ENCODE measurements at places on chromosomes 16 and 17.

- no peak for DNase-seq
Observed at GRCh38 chr17:50147841-50148225, 2.6 kb downstream of the PPP1R9B start.

DNA sequence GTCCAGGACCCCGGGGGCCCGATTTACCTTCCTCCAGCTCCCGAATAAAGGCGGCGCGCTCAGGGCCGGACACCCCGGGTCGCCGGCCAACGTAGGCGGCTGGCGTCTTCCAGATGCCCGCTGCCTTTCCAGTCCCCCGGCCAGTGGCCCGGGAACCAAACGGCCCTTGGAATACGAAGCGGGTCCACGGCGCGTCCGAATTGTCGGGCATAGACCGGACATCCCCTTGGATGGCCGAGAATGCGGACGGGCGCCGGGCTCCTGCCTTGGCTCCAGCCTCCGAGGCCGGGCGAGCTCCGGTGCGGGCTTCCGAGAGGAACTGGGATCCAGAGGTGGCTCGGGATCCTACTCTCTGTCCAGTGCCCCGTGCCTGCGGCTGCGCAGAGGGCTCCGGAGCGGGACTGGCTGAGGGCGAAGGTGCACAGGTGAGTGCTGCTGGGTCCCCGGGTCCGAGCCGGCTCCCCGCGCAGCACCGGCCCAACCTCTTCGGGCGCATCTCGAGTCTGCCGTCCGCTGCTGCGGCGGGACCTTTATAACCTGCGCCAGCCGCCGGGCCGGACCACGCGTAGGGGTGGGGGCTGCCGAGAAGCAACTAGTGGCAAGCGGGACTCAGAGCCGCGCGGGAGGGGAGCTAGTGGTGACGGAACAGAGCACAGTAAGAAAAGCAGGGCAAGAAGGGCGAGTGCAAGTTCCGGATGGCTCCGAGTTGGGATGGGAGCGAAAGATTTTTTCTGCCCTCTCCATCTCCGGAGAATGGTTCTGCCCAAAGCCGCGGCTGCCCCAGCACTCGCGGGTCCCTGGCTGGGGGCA lies at the start of gene HAP1:
TSS of gene HAP1 (minus strand) at position 505 of the 810 bp plus-strand sequence. CDS start at position 496, 9 bp downstream.
- no peak for DNase-seq

DNA sequence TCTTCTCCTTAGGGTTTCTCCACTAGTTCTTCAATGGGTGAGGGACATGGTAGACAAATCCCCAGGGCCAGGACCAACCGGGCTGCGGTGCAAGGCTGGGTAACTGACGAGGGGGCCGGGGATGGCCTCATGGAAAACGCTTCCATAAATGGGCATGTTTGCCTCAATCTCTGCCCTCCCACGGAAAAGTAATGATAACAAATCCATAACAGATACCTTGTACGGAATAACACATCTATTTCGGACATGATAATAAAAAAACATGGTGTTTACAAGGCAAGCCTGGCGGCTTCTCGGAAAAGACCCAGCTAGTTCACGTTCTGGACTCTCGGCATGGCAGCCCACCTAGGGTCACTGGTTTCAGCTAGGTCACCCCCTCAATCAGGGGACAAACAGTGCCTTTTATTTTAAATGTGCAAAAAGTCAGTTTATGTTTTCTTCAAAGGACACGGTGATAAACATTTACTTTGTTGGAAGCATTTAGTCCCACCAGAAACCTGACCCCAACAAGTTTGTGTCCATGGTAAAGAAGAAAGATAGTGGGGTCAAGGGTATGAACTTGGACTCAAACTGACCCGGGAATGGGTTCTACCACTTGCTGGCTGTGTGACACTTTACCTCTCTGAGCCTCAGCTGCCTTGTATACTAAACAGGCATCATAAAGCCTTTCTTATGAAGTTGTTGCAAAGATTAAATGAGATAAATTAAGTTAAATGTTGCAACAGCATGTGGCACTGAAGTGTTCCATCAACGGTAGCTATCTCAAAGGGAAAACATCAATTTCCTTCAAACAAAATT lies 1.7 kb downstream of the MYH11 start:
- DNase-seq = no peak

DNA sequence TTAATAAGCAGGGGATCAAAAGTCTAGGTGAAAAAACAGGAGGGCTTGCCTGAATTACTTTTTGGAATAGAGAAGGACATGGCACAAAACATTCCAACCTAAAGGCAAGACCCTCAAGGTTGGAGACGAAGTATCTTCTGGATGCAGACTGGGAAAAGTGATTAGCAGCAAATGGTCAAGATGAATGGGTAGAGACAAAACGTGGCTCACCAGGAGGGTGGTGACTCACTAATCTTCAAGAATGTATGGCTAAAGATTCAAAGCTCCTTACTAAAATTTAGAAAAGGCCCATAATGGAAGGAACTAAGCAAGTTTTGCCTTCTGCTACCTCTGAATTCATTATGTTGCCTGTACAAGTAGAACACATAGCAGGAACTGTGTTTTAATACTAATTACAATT lies 469.5 kb upstream of the RBFOX1 start:
- no peak for DNase-seq

GRCh38 chr16:68921637-68922036 lies 78.3 kb downstream of the TANGO6 start:
- no peak for DNase-seq

DNA sequence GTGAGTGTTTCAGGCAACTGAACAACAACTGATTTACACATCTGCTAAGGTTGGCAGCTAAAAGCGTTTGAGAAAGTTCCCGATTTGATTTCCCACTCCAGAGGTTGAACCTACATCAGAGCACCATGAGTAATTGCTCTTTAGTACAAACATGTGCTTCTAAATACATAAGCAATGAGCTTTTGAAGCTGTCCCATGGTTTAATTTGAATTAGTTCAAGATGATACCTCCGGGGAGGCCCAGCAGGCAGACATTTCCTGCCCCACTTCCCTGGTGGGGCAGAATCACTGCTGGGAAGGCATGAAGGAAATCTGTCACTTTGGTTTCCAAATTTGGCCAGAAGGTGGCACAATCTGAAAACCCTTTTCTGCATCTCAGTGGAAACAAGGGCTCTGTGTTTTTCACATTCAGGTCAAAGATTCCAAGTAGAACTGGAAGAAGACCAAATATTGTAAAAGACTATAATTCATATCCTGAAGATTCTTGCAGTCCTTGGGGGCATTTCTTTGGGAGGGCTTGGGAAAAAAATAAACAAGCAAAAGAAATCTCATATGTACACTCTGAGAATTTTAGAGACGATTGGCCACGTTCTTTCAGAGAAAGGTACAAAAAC lies 176.2 kb upstream of the FAM20A start:
- no peak for DNase-seq

- DNase-seq = no peak
Observed at GRCh38 chr17:50721194-50722010, 2.0 kb downstream of the LUC7L3 start.

GRCh38 chr16:35411156-35411555 lies 1951.7 kb downstream of the TP53TG3F start:
- DNase-seq = no peak

DNA sequence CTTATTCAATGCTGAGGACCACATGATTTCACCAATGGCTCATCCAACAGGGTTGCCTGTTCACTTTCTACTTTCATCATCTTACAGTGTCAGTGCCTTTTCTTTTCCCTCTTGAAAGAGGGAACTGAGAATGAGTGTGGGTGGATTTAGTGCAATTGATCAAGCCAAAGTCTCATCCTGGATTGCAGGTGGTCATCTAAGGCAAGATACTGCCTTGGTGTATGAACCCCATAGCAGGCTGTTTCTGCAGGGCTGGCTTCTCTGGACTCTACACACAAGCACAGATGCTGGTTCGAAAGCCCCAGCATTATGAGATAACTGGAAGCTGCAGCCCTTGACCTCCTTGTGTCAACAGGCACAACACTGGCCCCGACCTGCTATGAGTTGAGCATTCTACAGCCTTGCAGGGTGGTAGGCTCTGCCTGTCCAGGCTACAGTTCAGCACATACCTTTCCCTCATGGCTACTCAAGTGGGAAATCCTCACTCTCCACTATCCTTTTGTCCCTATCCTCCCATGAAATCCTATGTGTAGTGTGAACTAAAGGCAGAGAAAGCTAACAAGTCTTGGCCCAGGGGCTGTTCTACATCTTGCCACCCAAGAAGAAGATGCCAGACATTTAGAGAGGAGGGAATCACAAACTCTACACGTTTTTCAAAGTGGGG lies 358.7 kb downstream of the SLC39A11 start:
- DNase-seq = no peak

DNA sequence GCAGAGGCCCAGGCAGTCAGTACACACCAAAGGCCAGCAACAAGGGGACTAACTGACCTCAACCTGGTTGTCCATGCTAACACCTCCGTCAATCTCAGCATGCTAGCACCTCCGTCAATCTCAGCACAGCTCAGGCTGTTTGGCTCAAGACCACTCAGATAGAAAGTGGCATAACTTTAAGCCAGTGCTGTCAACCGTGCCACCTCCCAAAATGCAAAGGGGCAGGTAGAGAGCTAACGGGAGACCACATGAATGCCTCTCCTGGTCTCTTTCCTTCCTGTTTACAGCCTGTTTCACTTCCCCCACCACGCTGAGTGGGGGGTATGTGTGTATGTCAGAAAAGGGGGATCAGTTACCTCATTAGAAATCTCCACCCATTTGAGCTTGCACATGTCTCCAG lies 3.3 kb downstream of the UBTF start:
- DNase-seq = no peak

- no peak for DNase-seq
Observed at GRCh38 chr16:57132470-57132869, 40.1 kb downstream of the CPNE2 start.

DNA sequence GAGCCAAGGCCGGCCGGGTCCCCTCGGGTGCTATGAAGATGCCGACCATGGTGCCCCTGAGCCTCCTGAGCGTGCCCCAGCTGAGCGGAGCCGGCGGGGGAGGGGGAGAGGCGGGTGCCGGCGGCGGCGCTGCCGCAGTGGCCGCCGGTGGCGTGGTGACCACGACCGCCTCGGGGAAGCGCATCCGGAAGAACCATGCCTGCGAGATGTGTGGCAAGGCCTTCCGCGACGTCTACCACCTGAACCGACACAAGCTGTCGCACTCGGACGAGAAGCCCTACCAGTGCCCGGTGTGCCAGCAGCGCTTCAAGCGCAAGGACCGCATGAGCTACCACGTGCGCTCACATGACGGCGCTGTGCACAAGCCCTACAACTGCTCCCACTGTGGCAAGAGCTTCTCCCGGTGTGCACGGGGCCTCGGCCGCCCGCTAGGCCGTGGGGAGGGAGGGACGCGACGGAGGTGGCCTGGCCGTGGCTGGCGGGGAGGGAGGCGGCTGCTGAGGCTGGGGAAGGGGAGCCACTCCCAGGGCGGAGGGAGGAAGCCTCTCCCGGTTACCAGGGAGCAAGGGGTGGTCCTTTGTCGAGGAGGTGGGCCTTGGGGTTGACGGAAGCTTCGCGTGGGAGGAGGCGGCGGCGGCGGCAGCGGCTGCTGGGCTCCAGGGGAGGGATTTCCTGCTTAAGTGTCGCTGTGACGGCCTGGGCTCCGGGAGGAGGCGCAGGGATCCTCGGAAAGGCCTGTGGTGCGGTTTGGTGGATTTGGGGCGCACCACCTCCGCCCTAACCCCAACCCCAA lies 1.3 kb downstream of the MAZ start:
- DNase-seq = peak; percentile 64

DNA sequence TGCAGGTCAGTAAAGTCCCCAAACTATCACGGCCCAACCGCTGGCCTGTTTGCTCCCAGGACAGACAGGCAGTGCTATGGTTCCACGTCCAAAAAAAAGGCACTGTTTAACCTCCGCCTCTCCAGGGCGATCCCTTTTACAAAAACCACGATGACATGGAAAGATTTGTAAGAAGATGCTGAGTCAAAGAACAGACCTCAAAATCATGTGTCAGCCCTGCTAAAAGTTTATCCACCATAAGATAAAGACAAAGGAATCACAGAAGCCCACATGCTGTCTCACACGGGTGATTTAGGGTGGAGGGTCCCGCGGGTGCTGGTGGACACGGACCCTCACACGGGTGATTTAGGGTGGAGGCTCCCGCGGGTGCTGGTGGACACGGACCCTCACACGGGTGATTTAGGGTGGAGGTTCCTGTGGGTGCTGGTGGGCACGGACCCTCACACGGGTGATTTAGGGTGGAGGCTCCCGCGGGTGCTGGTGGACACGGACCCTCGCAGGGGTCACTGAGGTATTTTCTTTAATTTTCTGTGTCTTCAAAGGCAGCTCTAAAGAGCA lies 117.2 kb upstream of the METRNL start:
- no peak for DNase-seq

- DNase-seq = no peak
Observed at GRCh38 chr17:16040710-16041251, 41.2 kb downstream of the TTC19 start.

- no peak for DNase-seq
Observed at GRCh38 chr16:50594308-50595260, 46.4 kb downstream of the NKD1 start.

GRCh38 chr17:28177351-28177750 lies 134.9 kb downstream of the NLK start:
- DNase-seq = no peak

- DNase-seq = no peak
Observed at GRCh38 chr17:56744721-56745120, 89.0 kb downstream of the C17orf67 start.

DNA sequence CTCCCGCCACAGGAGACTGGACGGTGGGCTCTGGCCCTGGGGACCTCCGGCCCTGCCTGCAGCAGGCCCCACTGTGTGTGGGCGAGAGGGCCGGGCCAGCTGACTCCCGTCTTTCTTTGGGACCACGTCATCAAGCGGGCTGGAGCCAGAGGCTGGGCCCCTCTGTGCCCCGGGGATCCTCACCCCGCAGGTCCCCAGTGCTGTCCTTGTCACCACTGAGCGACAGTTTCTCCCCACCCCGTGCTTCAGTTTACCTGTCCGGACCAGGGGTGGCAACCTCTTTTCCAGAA lies 181.9 kb upstream of the ZNF469 start:
- no peak for DNase-seq

- DNase-seq = no peak
Observed at GRCh38 chr17:21677911-21678310, 14.4 kb upstream of the KCNJ18 start.

- no peak for DNase-seq
Observed at GRCh38 chr17:28181568-28181967, 137.4 kb upstream of the TMEM97 start.

DNA sequence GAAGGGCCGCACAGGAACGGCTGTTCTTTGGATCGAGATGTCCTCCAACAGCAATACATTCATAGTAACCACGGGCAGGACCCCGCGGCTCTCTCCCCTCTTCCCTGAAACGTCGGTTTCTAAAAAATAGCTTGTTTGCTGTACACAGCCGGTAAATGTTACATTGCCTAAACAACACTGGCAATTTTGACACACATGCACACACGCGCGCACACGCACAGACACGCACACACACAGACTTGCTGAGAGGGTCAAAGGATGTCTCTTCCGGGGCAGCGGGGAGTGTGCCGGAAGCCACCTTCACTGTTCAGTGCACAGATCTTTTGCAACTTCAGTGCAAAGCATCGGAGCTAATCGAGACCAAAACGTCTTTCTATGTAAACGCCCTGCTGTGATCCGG lies 35.8 kb downstream of the ZDHHC7 start:
- no peak for DNase-seq

Data from stimulated activated CD8-positive, alpha-beta memory T cell treated with anti-CD3 and anti-CD28 coated beads, Interleukin-15, amount 100 ng/mL, for 24 hours (primary cell).